Activated naive CD4-positive, alpha-beta T cell treated with anti-CD3 and anti-CD28 coated beads for 36 hours (primary cell): ENCODE measurements at places on chromosomes 1 and 21.

DNA sequence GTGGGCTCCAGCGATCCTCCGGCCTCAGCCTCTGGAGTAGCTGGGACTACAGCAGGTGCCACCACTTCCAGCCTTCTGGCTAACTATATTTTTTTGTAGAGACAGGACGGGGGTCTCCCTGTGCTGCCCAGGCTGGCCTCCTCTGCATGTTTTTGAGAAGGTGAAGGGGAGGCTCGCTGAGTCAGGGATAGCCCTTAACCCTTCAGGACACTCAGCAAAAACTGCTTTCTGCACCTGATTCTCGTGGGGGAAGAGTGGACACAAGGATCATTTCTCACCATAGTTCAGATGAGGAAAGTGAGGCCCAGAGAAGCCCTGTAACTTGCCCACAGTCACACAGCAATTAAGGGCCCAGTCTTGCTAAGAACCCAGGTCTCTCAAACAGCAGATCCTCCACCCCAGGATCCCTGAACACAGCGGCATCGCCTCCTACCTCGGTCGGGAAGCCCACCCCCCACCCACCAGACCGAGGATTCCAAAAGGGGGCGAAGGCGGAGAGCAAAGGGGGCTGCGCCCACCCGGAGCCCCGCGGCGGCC is 1.3 kb downstream of the FGR start:
- DNase-seq, result peak; percentile 19

- DNase-seq, result peak; percentile 50
Observed at GRCh38 chr1:16905110-16905867, 9.5 kb downstream of the RNU1-2 start.

DNA sequence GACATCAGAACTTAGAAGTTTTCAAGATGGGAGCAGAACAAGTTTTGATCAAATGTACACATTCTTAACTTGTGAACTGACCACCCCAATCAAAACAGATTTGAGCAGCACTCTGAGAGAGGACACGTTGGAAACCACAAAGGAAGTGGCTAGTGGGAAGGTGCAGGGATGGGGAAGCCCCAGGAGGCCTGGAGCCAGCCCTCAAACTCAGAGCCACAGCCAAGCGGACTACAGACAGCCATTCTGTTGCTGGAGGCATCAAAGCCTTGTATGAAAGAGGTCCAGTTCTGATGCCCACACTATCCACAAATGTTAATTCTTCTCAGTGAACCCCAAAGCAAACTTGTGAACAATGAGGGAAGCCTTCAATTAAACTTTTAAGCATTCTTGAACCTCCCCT is 143.6 kb upstream of the RAB4A start:
- DNase-seq, result peak; percentile 50

DNA sequence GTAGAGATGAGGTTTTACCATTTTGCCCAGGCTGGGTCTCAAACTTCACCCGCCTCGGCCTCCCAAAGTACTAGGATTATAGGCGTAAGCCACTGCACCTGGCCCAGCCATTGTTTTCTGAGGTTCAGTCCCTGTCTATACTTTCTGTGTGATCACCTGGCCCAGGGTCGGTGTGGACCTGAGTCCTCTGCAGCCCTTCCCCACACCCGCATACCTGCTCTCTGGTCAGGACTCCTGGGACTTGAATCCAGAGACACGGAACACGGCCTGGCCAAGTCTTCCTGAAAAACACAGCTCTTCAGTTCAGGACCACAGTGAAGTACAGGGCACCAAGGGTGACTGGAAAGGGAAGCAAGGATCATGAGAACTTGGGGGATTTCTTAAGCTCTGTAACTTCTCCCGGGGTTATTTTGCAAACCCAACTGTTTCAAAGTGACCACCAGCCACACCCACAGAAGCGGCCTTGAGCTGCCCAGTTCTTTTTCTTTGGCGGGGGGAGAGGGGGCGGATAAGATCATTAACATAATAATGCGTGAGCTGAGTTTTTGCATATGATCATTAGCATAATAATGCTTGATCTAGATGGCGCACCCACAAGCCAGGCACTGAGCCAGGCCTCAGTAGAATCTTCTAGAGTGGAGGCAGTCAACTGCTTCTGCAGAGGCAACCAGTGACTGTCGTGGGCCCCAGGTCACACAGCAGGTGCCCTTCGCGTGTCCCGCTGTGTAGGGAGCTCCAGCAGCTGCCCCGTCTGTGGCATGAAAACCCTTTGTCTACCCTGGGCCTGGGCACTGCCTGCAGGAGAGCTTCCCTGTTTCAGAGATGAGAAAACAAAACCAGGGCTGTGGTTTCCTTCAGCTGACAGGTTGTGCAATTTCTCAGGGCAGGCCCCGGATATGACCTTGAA is 1.7 kb upstream of the NADK start:
- peak; percentile 80 for DNase-seq

DNA sequence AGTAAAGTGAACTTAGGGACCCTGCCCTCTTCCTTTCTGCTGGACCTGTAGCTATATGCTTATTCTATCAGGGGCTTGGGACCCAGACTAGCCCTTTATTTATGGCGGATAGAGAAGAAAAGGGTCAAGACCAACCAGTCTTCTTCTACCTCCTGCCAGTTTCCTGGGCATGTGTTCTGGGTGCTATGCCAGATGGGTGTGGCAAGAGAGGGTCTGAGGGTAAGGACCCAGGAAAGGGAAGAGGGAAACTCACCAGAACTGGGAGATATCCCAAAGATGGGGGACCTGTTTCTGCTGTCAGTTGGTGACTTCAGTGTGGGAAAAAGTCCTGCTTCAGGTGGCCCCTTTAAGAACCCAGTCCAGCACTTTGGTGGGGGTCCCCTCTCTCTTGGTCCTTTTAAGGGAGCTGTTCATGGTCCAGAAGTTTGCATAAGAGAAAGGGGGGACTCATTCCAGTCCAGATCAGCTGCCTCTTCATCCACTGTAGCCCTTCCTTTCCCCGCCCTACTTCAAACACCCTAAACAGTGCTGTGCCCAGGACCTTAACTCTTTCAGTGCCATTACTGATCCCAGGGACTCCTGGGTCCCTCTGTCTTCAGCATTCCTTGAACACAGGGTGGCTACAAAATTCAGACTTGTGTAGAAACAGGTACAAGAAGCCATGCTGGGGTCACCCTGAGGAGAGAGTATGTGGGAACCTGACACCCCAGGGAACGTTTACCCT is 18.4 kb downstream of the SSR2 start:
- DNase-seq, result no peak

GRCh38 chr1:114746450-114747121 is 11.2 kb downstream of the CSDE1 start:
- DNase-seq, result peak; percentile 64

DNA sequence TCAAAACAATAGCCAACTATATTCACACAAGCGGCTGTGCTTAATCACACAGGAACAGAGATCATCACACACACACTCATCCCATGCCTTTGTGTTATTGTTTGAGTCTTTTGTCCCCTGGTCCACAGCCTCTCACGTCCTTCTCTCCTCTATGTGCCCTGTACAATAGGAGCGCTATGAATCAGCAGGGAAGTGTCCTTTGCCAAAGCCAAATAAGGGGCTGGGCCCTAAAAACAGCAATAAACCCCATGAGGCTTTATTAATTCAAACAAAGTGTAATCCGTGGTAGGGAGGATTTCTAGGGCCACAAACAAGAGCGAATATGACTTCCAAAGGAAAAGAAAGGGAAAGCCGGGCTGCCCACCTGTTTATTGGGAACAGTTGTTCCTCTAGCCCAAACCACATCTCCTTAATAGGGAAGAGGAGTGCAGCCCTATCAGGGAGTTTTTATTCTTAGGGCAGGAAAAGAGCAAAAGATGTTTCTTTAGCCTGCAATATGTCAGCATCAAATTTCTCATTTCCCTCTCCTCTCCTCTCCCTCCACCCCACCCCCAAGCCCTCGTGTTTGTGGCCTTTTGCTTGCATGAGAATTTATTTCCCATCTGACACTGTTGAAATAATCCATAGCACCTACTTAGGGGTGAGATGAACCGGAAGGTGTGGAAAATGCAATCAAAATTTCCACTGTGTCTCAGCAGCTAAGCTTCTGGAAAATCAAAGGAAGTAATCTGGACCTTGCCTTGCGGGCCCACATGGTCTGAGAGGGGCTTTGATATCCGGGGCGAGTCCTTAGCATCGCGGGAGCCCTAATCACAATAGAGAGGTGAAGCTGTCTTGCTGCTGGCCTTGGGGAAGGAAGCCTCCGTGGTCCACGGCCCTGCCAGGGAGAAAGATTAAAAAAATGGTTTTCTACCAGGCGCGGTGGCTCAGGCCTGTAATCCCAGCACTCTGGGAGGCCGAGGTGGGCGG is 45.3 kb upstream of the ITPKB start:
- no peak for DNase-seq

- no peak for DNase-seq
Observed at GRCh38 chr21:40625991-40626390, 221.0 kb downstream of the DSCAM start.
